ENCODE measurements at places on chromosomes 13 and 19.

DNA sequence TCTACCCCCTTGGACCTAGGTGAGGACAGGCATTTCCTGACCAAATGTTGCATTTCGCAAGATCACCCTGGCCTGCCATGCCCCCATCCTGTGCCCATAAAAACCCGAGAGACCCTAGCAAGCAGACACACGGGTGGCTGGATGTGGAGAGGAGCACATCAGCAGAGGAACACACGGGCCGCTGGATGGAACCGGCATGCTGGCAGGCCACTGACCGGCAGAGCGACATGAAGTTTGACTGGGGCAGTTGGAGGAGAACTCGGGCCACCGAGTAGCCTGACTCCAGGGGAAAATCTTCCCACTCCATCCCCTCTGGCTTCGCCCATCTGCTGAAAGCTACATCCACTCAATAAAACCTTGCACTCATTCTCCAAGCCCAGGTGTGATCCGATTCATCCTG is 329.3 kb downstream of the FGF9 start:
- no peak for DNase-seq

- no peak for DNase-seq
Observed at GRCh38 chr13:92101801-92102200, 703.4 kb downstream of the GPC5 start.

DNA sequence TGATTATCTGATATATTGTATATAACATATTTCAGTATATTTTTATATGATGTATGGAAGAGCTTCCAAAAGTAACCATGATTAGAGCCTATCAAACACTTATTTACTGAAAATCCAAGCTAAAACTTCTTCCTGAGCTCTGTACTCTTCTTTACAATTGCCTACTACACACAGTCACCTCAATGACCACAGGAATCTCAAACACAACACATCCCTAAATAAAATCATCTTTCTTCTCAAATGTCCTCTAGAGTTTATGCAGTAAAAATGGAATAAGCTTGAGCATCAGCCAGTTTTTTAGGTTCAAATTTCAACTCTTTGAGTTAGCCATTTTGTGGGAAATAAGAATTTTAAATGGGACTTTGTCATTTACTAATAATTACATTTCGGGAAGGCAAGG is 102.6 kb upstream of the FNDC3A start:
- DNase-seq = no peak

DNA sequence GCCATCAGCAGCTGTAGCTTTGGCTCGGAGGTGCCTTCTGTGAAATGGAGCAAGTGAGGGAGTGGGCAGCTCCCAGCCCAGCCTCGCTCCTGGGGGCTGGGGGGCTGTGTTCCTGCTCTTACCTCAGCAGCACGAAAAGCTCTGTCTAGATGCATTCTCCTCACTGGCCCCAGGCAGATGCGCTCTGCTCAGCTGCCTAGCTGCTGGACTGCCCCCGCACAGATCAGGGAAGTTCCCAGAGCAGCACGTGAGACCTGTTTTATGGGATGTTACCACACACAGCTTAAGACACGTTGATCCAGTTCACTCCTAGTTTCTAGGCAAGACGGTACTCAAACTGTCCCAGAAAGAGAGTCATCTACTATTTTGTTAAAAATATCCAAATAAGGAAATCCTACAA is 13.6 kb downstream of the LCP1 start:
- DNase-seq = peak; percentile 93

- DNase-seq = no peak
Observed at GRCh38 chr13:30932481-30933353, at the start of gene TEX26. Gene TEX26 (plus strand): TSS chr13:30932656. CDS start chr13:30932716, 60 bp downstream.

DNA sequence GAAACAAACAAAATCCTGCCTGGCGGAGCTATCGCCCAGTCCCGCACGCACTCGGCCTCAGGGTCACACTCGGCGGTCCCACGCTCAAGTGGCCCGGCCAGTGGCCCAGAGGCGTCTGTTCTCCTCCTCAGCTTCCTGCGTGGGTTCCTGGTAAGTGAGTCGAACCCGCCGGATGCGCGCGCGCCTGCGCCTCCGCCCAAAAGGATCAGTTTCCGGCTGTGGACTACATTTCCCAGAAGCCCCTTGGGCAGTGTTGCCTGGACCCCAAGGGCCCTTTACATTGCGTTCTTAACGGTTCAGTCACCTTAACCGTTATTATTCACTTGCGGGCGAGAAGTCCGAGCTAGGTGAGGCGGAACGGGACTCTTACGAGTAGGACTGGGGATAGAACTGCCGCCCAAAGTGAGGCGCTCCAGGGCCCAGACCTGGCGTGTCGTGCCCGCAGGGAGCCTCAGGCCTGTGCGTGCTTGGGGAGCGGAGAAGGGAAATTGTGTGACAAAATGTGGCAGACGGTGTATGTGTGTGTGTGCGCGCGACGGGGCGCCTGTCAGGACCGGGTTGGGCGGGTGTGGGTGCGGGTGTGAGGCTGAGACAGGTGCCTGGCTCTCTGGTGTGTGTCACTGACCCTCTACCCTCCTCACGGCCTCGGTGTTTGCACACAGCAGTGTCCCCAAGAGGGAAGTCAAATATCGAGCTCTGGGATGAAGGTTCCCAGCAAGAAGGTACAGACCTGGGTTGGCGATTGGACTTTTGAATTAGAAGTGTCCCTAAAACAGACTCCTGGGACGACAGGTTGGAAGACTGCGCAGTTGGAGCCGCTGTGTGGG is at the start of gene ZNF546:
ZNF546 (plus strand) TSS at position 250 of the 827 bp plus-strand sequence. CDS start 1,267 bp downstream, outside the sequence.
- peak; percentile 94 for DNase-seq

- DNase-seq = no peak
Observed at GRCh38 chr13:109144693-109145437, 515.5 kb downstream of the MYO16 start.

- DNase-seq = peak; percentile 94
Observed at GRCh38 chr19:8307965-8308866, at the start of gene CD320. Gene CD320 (minus strand): TSS chr19:8308358. CDS start chr19:8308290, 68 bp downstream.

- DNase-seq = peak; percentile 62
Observed at GRCh38 chr13:49240017-49240416, 7.7 kb upstream of the CDADC1 start.

DNA sequence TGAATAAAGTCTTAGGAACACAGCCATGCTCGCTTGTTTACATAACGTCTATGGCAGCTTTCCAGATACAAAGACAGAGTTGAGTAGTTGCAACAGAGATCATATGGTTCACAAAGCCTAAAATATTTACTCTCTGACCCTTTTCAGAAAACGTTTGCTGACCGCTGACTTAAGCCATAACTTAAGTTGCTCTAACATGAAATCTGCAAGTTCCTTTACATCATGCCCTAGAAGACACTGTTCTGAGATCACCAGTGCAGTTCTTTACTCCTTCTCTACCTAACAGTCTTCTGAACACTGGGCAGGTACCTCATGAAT is 166.4 kb downstream of the DCLK1 start:
- DNase-seq = no peak

GRCh38 chr13:107580741-107581412 is 634.5 kb downstream of the LIG4 start:
- DNase-seq = no peak

DNA sequence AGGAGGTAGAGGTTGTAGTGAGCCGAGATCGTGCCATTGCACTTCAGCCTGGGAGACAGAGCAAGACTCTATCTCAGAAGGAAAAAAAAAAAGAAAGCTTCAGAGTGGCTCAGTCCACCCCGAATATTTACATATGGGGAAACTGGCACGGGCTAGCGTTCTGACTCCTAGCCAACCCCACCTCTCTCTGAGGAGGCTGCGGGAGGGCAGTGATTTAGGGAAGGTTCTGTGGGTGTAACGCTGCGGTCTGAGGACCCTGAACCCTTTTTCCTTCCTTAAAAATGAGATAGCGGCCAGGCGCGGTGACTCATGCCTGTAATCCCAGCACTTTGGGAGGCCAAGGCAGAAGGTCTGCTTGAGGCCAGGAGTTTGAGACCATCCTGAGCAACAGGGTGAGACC is 5.0 kb downstream of the LRRC25 start:
- peak; percentile 89 for DNase-seq

- DNase-seq = no peak
Observed at GRCh38 chr13:60275208-60275607, 111.5 kb upstream of the DIAPH3 start.

DNA sequence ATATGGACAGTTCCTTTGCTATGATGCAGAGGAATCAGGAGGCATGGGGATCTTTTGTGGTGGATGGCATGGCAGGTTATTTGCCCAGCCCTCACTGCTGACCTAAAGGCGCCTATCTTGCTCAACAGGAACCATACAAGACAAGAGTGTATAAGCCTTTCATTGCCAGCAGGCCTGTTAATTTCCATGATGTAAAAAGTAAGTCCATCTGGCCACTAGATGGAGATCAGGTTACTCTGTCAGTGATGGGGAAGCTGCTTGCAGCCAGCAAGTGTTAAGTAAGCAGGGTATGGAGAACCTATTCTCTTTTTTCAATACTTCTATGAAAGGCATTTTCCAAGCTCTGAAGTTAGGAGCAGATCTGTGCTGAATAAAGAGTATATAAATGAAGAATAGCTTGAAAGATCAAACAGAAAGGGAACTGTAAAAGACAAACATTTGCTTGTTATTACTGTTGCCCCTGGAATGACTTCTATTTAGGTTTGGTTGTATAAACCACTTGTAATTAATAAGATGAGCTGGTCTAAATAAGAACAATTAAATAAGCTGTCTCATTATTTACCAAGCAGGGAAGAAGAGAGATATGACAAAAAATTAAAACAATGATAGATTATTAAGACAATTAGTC is 210.9 kb downstream of the RGCC start:
- peak; percentile 92 for DNase-seq

DNA sequence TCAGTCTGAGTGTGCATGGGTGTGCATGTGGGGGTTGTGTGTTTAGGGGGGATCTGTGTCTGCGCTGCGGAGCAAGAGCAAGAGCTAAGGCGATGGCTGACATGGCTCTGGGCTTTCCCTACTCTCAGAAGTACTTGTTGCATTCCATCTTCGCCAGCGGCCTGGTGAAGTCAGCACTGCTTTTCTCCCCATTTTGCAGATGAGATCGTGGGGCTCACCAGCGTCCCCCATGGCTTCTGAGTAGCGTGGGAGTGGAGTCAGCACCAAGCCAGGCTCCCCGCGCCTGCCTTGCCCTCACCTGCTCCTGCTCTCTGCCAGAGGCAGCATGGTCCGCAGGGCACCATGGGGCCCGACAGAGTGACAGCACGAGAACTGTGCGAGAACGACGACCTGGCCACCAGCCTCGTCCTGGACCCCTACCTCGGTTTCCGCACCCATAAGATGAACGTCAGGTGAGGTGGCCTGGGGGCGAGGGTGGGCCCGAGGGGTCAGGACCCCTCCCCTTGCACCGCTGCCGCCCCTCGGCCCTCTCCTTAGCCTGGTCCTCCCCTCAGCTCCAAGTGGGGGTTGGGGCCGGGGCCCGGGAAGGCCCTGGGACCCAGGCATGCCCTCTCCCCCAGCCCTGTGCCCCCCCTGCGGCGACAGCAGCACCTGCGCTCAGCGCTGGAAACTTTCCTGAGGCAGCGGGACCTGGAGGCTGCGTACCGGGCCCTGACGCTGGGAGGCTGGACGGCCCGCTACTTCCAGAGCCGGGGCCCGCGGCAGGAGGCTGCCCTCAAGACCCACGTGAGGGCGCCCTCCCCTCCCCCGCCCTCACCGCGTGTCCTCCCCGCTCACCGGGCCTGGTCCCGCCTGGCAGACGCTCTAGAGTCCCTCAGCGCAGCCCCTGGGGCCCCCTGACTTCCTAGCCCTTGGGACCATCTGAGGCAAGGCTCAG is 2.2 kb downstream of the KMT5C start:
- no peak for DNase-seq

DNA sequence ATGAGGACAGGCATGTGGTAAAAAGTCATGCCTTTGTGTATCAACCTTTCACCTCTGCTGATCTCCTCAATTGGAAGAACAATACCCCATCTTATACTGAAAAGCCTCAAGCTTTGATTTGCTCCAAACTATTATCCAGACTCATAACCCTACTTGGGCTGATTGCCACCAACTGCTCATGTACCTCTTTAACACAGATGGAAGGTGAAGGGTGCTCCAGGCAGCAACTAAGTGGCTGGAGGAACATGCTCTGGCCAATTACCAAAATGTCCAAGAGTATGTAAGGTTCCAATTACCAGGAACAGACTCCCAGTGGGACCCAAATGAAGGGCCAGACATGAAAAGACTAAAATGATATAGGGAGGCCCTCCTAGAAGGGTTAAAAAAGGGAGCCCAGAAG is 78.3 kb downstream of the ZNF486 start:
- no peak for DNase-seq

DNA sequence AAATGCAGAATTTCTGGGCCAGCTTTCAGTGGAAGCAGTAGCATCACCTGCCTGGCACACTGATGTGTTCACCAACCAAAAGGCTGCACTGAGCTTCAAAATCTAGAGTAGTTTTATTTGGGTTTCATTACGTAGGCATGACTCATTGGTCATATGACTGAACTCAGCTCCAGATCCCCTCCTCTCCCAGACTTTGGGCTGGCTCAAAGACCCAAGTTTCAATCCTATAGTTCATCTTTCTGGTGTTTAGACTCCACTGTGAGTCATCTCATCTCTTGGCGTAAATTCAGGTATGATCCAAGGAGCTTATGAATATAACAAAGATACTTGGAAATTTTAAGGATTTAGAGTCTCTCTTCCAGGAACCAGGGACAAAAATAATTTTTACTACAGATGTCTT is 17.7 kb downstream of the ZMYM5 start:
- DNase-seq = peak; percentile 68

DNA sequence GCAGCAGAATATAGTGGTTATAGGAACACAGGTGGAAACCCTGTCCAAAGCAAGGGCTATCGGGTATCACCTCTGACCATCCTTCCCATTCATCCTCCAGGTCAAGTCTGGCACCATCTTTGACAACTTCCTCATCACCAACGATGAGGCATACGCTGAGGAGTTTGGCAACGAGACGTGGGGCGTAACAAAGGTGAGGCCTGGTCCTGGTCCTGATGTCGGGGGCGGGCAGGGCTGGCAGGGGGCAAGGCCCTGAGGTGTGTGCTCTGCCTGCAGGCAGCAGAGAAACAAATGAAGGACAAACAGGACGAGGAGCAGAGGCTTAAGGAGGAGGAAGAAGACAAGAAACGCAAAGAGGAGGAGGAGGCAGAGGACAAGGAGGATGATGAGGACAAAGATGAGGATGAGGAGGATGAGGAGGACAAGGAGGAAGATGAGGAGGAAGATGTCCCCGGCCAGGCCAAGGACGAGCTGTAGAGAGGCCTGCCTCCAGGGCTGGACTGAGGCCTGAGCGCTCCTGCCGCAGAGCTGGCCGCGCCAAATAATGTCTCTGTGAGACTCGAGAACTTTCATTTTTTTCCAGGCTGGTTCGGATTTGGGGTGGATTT is 2.1 kb upstream of the RAD23A start:
- no peak for DNase-seq

DNA sequence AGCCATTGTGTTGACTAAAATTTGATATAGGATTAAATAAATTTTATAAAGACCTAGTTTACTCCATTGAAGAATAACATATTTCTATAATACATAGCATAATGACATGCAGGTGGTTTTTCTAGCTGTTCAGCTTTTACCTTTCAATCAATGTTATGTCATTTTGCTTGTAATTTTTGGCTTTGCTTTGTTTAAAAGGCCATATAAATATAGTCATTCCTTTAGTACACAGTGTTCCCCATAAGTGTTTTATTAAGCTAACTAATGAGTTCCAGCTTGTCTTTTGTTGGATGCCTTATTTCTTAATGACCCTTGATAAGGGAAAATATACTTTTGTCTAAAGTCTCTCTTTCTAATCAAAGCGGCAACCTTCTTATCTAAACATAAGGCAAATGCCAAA is 906.3 kb upstream of the GPC6 start:
- DNase-seq = no peak

All from suppressor macrophage treated with lipopolysaccharide for 1 hour (primary cell).